RWPE1 (cell line): ENCODE measurements at places on chromosomes 3 and 15.
A peak's percentile ranks its signal among the peaks of the same experiment; 100 is the strongest.

DNA sequence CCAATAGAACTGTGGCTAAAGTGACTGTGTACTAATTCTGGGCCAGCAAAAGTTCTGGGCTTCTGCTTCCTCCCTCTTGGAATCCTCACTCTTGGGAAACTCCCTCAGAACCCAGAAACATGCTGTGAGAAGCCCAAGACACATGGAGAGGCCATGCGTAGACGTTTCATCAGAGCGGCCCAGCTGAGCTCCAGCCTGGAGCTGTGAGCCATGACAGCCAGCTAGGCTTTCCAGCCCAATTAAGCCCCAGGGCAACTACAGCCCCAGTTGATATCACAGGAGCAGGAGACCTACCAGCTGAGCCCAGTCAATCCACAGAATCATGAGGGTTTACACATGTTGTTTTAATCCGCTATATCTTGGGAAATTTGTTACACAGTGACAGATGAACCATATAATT is 43.6 kb upstream of the CNOT10 start:
- no peak for DNase-seq

GRCh38 chr15:68230157-68231100 is 901 bp upstream of the CLN6 start:
- no peak for DNase-seq

DNA sequence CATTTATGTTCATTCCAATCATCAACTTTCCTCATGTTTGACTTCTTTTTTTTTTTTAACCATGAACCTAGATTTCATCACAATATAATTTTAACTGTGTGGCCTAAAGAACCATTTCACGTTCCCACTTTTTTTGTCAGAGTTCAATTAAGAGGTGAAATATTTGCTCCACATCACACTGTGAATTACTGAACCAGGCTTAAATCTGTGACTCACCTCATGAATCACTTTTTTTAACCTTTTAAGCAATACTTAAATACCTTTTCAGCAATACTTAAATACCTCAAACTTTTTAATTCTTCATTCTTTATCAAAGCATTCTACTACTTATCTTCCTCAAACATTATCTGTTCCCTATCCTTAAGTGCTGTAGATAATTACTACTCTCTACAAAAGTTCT is 137.6 kb downstream of the SI start:
- peak; percentile 34 for DNase-seq

DNA sequence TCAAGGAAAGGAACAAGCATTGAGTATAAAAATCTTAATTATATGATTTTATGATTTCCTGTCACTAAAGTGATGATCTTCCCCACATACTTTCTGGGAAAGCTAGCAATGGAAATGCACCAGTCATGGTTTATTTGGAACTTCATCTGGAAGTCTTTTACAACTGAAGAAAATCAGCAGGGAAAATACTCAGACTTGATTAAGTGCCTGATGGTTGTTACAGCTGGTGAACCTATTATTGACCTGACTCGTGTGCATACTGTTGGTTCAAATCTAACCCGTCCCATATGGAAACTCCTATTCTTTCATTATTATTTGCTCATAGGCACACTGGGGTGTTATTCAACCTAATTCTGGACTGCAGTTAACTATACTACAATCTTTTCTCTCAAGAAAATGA is 701.8 kb upstream of the CCDC54 start:
- DNase-seq = no peak

DNA sequence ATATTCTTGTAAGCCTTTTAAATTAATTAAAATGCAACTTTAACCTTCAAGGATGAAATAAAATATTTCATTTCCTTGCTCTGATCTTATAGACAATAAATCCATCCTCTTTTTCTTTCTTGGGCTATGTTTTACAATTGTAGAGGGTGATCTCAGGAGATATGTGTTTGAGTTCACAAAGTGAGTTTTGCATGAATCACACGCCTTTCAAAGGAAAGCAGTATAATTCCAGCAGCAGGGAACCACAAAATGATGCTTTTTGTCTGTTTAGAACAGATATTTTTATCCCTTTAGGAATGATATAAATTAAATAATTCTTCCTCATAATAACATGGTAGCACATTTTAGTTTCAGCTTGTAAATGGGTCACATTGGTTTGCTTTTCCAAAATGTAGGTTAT is 191.2 kb downstream of the SEMA6D start:
- no peak for DNase-seq

- DNase-seq = no peak
These were observed 14.0 kb downstream of the VPS13C start for GRCh38 chr15:62046078-62046743.

- peak; percentile 76 for DNase-seq
These were observed 21.6 kb downstream of the B3GNT5 start for GRCh38 chr3:183274609-183275008.

DNA sequence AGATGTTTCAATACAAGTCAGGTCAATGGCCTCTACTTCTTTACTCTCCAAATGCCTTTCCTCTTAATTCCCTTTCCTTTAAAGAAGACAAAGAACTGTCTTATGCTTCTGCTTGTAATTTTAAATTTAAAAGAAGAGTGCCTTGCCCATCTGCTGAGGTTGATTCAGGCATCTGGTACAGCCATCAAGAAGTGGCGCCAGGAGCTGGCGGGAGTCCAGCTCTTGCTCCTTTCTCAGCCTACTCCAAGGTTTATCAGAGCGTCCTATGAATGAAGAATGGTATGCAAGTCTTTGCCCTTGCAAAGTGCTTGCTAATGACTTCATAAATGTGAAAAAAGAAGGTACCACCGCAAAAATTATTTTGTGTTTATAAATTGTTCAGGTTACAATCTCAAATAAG is 294.6 kb upstream of the TGFBR2 start:
- DNase-seq = no peak

- DNase-seq = no peak
These were observed 5.7 kb downstream of the PTH1R start for GRCh38 chr3:46883054-46883829.

DNA sequence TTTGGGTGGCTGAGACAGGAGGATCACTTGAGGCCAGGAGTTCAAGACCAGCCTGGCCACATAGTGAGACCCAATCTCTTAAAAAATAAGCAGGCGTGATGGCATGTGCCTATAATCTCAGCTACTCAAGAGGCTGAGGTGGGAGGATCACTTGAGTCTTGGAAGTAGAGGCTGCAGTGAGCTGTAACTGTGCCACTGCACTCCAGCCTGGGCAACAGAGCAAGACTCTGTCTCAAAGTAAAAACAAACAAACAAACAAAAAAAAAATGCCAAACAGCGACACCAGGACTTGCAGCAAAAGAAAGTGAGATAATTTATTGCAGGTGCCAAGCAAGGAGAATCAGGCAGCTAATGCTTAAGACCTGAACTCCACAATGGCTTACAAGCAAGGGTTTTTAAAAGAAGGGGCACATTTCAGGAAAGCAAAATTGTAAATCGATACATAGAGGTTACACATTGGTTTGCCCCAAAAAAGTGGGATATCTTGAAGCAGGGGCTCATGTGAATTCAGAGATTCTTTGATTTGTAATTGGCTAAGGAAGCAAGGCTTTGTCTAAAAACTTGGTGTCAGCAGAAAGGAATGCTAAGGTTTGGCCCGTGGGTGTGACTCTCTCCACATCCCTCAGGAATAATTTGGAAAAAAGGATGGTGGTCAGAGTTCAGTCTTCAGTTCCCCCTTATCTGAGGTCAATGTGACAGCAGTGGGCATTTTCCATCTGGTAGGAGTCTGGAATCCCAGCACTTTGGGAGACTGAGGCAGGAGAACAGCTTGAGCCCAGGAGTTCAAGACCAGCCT is 5.2 kb upstream of the MPI start:
- DNase-seq = peak; percentile 51

- no peak for DNase-seq
These were observed 293.3 kb upstream of the RGMA start for GRCh38 chr15:93382200-93382820.

- DNase-seq = no peak
These were observed 3.3 kb downstream of the P2RY14 start for GRCh38 chr3:151275091-151275490.

GRCh38 chr3:76310667-76311066 is 525.3 kb upstream of the ZNF717 start:
- DNase-seq = no peak

- DNase-seq = no peak
These were observed 208.3 kb downstream of the VPS13C start for GRCh38 chr15:61851955-61852354.

DNA sequence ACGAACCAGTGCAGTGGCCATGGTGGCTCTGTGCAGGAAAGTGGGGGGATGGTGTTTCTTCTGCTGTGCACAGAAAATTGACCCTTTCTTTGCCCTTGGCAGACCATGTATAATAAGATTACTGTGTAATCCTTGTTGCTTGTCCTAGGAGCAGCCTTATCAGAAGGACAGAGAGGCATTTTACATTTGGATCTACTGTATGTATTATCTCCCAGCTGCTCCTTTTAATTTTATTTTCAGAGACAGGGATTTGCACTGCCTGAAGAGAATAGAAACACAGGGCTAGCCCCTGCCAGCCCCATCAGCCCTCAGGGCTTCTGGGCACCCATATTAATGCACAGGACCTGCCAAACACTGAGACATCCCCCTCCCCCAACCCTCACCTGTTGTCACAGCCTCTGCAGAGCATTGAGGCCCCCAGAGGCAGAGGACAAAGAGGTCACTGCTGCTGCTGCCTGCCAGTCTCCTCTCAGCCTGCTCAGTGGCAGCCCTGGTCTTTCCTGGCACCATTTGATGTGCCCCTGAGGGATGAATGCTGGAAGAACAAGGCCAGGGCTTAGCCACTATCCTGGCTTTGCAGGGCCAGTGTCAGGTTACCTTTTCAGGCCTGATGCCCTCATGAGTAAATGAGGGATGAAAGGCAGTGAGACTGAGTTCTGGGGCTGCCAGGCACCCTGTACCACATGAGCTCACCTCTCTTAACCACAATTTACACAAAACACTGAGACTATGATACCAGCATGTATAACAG is 533.4 kb downstream of the NTRK3 start:
- DNase-seq = no peak

DNA sequence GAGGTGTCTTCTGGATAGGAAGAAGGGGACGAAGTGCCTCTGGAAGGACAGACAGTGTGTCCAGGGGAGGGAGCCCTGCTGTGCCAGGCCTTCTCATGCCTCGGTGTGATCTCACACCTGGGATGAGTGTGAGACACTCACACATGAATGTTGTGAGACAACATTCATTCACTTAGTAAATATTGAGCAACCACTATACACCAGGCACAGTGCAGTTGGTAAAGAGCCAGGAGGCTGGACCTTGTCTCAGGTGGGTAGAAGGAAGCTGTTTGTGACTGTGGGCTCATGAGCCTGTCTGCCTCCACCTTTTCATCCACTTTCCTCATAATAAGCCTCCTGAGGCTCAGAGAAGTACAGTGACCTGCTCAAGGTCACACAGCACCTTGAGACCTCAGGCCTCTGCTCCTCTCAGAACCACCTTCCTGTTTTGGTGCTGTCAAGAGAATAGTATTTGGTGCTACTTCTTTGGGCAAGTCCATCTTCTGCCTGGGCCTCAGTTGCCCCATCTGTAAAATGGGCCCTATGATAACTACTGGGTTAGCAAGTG is 20.9 kb downstream of the SLC6A6 start:
- no peak for DNase-seq

GRCh38 chr3:33132019-33132360 is 18.2 kb downstream of the CRTAP start:
- no peak for DNase-seq

DNA sequence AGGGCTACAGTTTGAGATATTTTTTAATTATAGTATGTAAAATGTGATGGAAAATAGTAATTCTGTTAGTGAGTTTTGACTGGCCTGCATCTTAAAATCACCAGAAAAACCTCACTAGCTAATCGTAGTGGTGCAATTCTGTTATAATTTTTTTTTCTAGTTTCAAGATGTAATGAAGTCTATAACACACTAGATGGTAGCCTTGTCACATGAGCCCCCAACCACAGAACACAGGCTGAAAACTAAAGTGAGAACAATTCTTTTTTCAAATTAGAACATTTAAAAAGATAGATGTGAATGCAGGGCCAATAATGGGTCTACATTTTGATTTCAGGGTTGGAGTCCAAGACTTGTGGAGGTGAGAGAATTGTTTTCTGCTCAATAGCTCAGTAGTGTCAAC is 83.3 kb upstream of the KCNH8 start:
- no peak for DNase-seq

- DNase-seq = peak; percentile 41
These were observed 18.3 kb upstream of the FOXP1 start for GRCh38 chr3:71601811-71602210.

- no peak for DNase-seq
These were observed 171.2 kb downstream of the POTEB3 start for GRCh38 chr15:21269121-21269520.

- no peak for DNase-seq
These were observed 981.2 kb upstream of the CFAP20DC start for GRCh38 chr3:60030982-60031381.

- DNase-seq = no peak
These were observed 43.4 kb downstream of the NR2C2 start for GRCh38 chr3:14990780-14991148.
